ENCODE measurements at places on chromosomes 2 and 18.
A peak's percentile ranks its signal among the peaks of the same experiment; 100 is the strongest.

DNA sequence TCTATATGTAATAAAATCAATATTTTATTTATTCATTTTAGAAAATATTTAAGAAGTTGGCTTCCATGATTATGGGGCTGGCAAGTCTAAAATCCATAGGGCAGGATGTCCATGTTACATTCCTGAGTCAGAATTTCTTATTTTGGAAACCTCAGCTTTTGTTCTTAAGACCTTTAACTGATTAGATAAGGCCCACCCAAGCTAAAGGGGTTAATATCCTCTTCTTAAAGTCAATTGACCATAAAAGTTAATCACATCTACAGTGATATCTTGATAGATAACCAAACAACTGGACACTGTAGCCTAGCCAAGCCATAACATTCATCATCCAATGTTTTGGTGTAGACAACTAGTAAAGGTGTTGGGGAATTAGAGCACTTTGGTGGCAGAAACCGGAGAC lies 1035.4 kb upstream of the ZEB2 start:
- H3K27me3 ChIP-seq = no peaks in the 10 kb centered on the region
- H3K36me3 ChIP-seq = no peaks in the 10 kb centered on the region
- H3K27ac ChIP-seq = no peak overlapping the region
- peaks cover 19% of the 10 kb centered on the region for H3K4me1 ChIP-seq

DNA sequence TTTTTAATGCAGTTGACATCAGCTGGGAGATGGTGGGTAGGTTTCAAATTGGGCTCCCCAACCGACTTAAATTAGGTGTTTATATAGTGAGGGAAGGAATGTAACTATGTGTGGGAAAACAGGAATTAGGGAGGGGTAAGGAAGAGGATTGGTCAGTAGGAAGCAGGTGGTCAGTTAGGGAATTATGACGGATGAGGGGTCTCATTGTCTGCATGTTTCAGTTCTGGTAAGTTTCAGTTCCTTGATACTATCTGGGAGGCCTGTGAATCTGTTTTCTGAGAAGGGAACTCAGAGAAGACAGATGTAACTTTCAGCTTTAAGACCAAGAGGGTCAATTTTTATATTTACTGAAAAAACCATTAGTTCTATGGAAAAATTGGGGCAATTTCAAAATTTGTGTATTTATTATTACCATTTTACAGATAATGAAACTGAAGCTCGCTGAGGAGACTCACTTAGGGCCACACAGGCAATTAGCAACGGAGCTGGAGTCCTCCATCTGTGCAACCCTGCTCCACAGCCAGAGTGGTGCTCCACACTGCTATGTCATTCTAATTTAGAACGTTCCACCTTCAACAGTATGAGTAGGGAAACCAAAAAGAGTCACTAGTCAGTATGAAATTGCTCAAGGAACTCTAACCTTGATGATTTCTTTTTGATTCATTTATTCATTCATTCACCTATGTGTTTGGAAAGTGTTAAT lies 36.0 kb upstream of the CCDC195 start:
- H3K4me1 ChIP-seq = no peaks in the 10 kb centered on the region
- H3K27ac ChIP-seq = no peak overlapping the region
- DNase-seq = no peak
- peaks cover under 1% of the 10 kb centered on the region for H3K27me3 ChIP-seq

GRCh38 chr18:36724591-36725001 lies 104.2 kb downstream of the TPGS2 start:
- H3K4me1 ChIP-seq = no peaks in the 10 kb centered on the region
- H3K27ac ChIP-seq = no peak overlapping the region
- no peaks in the 10 kb centered on the region for H3K36me3 ChIP-seq
- DNase-seq = no peak
- peaks cover 17% of the 10 kb centered on the region for H3K27me3 ChIP-seq

- peaks cover 49% of the 10 kb centered on the region for H3K4me1 ChIP-seq
- peaks cover 89% of the 10 kb centered on the region for H3K27me3 ChIP-seq
- H3K36me3 ChIP-seq = no peaks in the 10 kb centered on the region
Observed at GRCh38 chr2:192195548-192196418, 1.1 kb upstream of the TMEFF2 start.

DNA sequence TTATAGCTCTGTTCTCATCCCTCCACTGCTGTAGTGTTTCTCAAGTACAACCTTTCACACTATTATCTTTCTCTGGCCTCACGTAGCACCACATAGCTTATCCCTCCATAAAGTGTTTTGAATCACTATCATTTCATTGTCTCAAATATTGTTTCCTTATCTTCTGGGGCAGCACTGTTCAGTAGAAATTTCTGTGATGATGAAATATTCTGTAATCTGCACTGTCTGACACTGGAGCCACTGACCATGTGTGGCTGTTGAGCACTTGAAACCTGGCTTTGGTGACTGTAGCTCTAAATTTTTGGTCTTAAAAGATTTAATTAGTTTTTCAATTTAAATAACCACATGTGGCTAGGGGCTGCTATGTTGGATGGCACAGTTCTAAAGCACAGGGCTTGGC lies 78.9 kb downstream of the CPS1 start:
- no peak overlapping the region for H3K4me3 ChIP-seq
- no peak for DNase-seq
- H3K27me3 ChIP-seq = no peaks in the 10 kb centered on the region
- peaks cover 12% of the 10 kb centered on the region for H3K4me1 ChIP-seq
- peaks cover 2% of the 10 kb centered on the region for H3K36me3 ChIP-seq

DNA sequence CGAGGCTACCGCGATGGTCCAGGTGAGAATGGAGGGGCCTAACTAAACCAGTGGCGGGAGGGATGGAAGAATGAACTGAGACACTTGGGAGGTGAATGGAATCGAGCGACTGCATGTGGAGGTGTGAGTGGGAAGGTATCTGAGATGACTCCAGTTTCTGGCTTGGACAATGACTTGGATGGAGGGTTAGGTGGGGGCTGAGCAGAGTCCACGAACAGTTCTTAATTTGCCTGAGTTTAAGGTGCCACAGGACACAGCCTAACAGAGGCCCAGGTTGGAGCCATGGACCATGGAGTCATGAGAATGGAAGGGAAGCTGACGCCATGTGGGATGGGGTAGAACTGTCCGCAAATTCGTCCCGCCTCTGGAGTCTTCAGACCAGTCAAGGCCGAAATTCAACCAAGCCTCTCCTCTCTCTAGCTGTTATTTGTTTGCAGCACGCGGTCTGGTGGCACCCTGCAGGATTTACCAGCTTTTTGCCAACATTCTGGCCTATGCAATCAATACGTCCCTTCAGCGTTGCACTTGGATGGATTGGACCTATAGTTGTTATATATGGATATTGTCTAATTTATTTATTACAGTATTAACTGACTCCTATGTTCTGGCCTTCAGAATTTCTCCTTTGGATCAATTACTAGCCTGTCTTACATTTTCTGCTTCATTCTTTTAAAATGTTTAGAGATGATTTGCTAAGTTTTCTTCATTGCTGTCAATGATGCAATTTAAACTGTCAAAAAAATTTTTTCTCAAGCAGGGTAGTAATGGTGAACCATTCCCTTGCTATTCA lies 940 bp upstream of the BOLA3 start:
- H3K36me3 ChIP-seq = peaks cover 4% of the 10 kb centered on the region
- H3K4me1 ChIP-seq = no peaks in the 10 kb centered on the region
- no peaks in the 10 kb centered on the region for H3K27me3 ChIP-seq

DNA sequence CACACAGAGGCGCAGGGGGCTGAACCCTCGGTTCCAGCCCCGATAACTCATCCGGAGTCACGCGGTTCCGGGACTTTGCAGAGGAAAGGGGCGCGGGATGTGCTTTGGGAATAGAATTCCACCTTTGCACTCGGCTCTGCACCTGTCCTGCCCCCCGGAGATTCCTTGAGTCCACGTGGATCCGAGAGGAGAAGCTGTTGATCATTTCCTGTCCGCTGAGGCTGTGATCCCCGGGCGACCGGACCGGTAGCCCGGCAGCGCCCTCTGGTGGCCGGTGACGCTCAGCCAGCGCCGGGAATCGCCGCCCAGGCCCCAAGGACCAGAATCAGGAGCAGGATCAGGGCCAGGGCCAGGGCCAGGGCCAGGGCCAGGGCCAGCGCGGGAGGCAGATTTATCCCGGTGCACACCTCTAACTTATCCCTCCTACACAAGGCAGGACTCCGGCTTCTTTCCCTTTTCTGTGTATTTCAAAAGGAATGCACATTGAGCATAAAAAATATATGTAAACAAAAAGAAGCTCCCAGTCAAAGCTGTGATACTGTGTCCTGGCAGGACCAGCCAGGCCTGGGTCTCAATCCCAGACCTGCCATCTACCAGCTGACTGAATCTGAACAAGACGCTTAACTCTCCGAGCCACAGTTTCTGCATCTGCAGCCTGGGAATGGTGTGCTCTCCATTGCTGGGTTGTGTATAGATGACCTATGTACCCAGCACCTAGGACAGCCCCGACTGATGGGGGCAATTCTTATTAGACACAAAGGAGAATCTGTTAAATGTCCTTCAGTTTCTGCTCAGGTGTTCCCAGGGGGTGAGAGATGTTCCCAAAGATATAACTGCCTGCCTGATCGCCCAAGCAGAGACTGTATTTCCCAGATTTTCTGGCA lies 8.5 kb upstream of the SPATA3 start:
- H3K36me3 ChIP-seq = no peaks in the 10 kb centered on the region
- peak; percentile 94 for DNase-seq
- peaks cover 1% of the 10 kb centered on the region for H3K27me3 ChIP-seq
- H3K4me3 ChIP-seq = peak overlapping the region; percentile 53
- H3K27ac ChIP-seq = no peak overlapping the region
- peaks cover 3% of the 10 kb centered on the region for H3K4me1 ChIP-seq

DNA sequence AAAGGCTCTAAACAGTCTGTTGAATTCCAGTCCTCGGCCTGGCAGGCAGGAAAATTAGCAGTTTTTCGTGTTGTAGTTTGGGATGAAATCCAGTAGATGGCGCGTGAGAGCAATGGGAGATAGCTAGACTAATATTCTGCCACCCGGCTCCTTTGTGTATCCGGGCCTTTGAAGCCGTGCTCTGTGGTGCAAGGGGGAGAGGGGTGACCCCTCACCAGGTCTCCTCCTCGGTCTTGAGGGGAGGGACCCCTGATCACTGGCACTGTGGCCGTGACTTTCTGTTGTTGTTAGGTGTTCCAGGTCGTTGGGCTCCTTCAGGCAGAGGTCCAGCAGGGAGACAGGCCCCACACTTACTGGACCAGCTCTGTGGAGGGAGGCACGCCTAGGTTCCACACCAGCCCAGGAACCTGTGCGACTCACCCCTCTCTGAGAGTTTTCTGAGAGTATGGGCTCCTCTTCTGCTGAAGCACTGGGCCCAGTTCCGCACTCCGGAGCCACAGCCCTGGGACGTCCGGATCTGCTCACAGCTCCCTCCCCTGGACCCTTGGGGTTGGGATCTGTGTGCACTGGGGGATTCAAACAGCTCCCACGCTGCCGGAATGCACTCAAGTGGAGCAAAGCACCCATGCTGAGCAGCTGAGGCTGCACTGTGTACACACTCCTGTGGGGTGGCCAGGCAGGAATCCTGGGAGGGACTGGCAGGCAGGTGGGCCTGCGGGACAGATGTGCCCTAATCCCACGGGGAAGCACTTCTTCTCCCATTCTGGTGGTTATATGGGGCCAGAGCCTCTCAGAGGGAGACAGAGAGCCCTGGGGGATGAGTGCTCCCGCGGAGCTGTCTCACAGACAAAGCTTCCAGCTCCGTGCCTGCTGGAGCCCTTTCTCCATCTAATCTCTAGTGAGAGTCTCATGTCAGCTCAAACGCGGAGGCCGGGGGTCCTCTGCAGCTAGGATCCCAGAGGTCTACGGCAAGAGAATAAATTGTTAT lies 8.8 kb downstream of the GKN2 start:
- H3K4me3 ChIP-seq = no peak overlapping the region
- H3K27ac ChIP-seq = peak overlapping the region; percentile 69
- DNase-seq = peak; percentile 34
- peaks cover 14% of the 10 kb centered on the region for H3K27me3 ChIP-seq

DNA sequence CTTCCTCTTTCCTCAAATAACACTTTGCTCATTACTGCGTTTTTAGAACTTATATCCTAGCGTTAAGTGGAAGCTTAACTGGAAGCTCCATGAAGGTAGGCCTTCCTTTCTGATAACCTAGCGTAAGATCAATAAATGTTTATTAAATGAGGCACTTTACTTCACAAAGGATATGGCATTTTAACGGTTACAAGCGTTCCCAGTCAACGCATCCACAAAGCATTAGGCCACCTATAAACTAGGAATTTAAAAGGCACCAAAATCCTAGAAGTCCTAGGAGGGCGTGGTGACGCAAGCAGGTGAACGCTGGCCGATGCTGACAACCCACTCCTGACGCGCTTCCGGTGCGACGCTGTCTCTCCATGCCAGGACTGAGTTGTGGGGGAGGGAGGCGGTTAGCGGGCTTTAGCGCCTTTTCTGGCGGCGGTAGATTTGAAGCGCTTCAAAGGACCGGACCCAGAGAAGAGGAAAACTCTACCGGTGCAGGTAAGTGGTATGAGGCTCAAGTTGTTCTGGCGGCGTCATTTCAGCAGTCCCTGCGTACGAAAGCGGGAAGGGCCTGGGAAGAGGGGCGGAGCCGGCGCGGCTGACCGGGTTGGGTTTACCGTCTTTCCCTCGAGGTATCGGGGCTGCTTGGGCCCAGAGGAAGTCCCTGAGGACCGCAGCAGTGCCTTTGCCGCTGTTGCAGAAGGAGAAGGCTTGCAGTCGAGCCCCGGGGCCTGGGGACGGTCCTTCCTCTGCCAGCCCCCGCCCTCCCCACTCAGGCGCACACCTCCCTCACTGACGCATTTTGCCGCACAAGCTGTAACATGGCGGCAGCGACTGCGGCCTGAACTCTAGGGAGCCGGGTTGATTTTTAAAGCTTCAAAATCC lies at the start of gene PPIG:
TSS of gene PPIG (plus strand) at position 347 of the 873 bp plus-strand sequence. CDS start 19,691 bp downstream, outside the sequence.
- peaks cover 12% of the 10 kb centered on the region for H3K36me3 ChIP-seq
- H3K4me3 ChIP-seq = peak within 1 kb of the TSS; percentile 98
- peaks cover 5% of the 10 kb centered on the region for H3K27me3 ChIP-seq
- H3K27ac ChIP-seq = peak within 1 kb of the TSS; percentile 100

DNA sequence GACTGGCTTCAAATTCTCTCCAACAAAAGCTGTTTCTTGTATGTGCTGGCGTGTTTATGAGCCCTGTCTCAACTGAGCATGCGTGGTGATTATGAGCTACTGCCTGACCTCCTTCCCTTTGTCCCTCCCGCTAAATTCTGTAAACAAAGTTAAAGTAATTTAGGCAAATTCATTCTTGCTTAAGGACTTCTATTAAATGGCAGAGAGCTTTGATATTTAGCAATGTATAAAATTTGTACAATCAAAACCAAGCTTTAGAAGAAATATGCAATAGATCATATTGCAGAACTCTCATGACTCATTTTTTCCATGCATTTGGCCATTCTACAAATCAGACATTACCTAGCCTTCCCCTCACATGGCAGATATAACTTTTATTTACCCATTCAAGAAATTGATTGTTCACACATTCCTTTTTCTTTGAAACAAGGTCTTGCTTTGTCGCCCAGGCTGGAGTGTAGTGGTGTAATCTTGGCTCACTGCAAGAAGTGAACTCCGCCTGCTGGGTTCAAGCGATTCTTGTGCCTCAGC lies 18.2 kb downstream of the IGFBP2 start:
- H3K36me3 ChIP-seq = peaks cover 15% of the 10 kb centered on the region
- H3K27ac ChIP-seq = peak overlapping the region; percentile 71
- no peaks in the 10 kb centered on the region for H3K27me3 ChIP-seq
- DNase-seq = no peak
- no peak overlapping the region for H3K4me3 ChIP-seq
